ENCODE measurements at places on chromosomes 5 and 9. TPM values are rescaled to one million over a fixed set of nuclear protein-coding genes. Genes with fewer than 3 reads are reported as not detected.

Gene HRCT1
- not detected for total RNA-seq

Gene TRAF1
- 12.2 TPM for total RNA-seq

DNA sequence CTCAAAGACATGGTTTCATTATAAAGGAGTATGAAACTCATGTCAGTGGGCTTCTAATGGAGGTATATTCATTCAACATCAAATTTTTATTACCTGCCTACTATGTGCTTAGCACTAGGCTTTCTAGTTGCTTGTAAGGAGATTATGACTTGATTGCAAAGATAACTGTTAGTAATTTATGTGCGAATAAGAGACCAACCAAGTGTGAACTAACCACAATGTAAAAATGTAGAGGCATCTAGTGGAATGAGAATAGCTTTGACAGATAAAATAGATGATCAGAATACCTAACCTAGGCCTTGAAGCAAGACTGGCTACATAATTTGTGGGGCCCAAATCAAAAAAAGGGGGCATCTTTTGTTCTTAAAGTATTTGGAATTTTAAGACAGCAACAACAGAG is 13.0 kb upstream of the PPP2R2B start:
- no peaks in the 10 kb centered on the region for H3K27me3 ChIP-seq
- H3K4me3 ChIP-seq: no peak overlapping the region
- no peaks in the 10 kb centered on the region for H3K4me1 ChIP-seq
- H3K36me3 ChIP-seq: no peaks in the 10 kb centered on the region
- H3K27ac ChIP-seq: no peak overlapping the region

- H3K27ac ChIP-seq: no peak overlapping the region
- no peaks in the 10 kb centered on the region for H3K36me3 ChIP-seq
- H3K4me1 ChIP-seq: no peaks in the 10 kb centered on the region
- H3K4me3 ChIP-seq: no peak overlapping the region
Measured at GRCh38 chr9:91302831-91303230, 58.9 kb downstream of the AUH start.

Gene MYOT
- not detected for total RNA-seq

Gene ZNF354B
- 37.5 TPM for total RNA-seq

Gene ARL14EPL
- total RNA-seq: not detected

Gene FOXD4L6
- total RNA-seq: not detected

DNA sequence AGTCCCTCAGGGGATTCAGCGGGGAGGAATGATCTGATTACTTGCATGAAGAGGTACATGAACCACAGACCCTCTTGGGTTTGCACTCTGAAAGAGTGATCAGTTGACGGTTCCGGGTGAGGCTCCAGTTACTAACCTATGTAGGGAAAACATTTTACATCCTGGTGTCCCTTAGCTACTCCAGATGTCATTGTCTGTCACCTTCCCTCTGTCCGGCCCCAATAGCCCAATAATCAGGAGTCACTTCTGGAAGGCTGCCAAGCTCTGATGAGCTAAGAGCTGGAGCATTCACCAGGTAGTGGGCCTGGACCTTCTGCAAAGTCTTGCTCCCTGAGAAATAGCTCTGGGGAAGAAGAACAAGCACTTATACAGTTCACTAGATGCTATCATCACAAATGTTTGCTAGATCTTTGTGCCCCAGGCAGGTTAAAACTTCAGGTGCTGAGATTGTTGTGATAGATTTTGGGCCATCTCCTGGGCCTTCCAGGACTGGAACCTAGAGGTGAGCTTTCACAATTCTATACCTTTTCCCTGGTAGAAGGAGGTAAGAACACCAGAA is 64.5 kb downstream of the ENTREP1 start:
- H3K4me1 ChIP-seq: no peaks in the 10 kb centered on the region
- DNase-seq: no peak
- no peak overlapping the region for H3K4me3 ChIP-seq
- H3K27me3 ChIP-seq: no peaks in the 10 kb centered on the region
